GM20000 (cell line): ENCODE measurements at places on chromosomes 4 and X.

DNA sequence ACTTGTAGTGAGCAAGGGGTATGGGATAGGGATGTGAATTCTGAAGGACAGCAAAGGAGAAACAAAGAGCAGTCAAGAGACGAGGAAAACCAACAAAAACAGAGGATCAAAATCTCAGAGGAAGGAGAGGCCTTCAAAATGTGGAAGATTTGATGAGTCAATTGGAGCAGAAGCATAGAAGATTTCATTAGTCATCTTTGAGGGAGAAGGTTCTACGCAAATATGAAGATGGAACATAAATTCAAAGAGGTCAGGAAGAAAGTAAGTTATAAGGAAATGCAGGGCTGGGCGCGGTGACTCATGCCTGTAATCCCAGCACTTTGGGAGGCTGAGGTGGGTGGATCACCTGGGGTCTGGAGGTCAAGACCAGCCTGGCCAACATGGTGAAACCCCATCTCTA is 35.4 kb downstream of the MID2 start:
- DNase-seq, result no peak

GRCh38 chr4:118280501-118281218 is 72.1 kb downstream of the PRSS12 start:
- DNase-seq, result no peak

DNA sequence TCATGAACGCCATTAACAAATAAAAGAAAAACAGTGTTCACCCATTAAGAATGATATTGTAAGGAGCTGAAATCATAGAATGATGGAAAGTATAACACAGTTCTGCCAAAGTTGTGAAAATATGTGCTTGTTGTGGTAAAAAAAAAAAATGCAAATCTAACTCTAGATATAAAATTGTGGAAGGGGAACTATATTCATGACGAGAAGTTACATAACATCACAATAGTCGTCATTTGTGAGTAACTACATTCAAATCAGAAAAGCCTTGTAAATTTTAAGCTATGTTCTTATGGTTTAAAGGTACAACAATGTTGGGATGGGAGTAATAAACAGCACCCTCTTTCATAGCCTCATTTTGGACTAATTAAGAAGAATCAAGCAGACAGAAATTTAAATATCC is 57.6 kb upstream of the PRDM8 start:
- no peak for DNase-seq

DNA sequence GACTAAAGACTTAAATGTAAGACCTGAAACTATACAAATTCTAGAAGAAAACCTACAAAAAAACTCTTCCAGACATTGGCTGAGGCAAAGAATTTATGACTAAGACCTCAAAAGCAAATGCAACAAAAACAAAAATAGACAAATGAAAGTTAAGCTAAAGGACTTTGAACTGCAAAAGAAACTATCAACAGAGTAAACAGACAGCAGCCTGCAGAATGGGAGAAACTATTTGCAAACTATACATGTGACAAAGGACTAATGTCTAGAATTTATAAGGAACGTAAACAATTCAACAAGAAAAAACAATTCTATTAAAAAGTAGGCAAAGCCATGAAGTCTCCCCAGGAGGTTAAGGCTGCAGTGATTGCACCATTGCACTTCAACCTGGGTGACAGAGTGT is 9.1 kb downstream of the FAM47E start:
- no peak for DNase-seq

GRCh38 chr4:2510351-2511259 is 25.8 kb upstream of the FAM193A start:
- DNase-seq, result no peak

DNA sequence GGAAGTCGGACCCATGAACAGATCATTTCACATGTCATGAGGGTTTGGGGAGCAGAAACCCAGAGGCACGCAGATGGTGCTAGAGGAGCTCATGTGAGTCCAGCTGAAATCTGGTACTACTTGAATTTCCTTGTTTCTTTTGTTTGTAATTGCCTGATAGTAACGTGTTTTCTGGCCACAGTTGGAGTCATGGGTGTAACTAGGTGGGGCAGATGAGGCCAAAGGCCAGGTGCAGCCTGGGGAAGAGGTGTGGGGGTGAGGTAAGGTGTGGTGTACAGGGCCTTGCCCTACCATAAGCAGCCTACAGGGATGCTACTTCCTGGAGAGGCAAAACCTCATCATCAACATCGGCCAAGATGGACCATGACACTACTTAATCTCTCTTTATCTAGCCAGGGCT is 271.4 kb downstream of the PTTG2 start:
- no peak for DNase-seq

- DNase-seq, result peak; percentile 72
Measured at GRCh38 chr4:184313702-184314659, 96.3 kb upstream of the ENPP6 start.

DNA sequence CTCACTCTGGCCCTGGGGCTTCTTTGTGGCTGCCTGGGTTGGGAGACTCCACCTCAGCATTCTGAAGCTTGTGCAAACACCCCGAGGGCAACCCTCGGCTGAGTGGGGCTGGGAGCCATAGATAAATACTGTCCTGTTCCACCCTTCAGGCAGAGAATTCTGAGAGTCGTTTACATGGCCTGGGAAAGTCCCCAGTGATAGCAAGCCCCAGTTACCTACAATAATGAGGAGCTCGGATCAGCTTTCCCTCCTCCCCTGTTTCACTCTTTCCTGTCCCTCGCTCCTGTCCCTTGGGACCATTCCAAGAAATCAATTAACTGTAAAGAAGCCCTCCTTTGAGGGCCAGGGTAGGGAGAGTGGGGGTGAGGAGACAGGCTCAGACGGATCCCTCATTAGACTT is 31.6 kb upstream of the DDX3X start:
- peak; percentile 16 for DNase-seq

DNA sequence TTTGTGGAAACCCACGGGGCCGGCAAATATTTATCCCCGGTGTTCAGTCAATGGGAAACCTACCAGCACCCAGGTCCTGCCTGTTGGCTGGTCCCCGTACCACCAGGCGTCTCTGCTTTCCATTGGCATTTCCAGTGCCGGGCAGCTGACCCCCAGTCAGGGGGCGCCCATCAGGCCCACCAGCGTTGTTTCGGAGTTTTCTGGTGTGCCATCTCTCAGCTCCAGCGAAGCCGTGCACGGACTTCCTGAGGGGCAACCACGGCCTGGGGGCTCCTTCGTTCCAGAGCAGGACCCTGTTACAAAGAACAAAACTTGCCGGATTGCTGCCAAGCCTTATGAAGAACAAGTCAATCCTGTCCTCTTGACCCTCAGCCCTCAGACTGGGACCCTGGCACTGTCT is 32.7 kb downstream of the BCORL1 start:
- no peak for DNase-seq

DNA sequence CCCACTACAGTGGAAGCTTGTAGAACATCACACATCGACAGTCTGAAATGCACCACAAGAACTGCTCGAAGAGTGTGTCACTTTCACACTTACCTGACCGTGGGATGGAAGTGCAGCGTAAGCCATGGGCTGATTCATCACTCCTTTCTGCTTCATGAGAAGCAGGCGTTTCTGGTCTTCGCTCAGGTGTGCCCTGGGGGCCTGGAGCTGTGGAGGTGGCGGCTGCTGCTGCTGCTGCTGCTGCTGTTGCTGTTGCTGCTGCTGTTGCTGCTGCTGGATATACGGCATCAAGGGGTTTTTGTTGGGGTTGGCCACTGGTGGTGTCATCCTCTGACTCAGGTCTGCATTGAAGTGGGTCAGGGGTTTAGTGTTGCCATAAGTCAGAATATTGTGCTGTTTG is 223.6 kb downstream of the MGST2 start:
- no peak for DNase-seq

DNA sequence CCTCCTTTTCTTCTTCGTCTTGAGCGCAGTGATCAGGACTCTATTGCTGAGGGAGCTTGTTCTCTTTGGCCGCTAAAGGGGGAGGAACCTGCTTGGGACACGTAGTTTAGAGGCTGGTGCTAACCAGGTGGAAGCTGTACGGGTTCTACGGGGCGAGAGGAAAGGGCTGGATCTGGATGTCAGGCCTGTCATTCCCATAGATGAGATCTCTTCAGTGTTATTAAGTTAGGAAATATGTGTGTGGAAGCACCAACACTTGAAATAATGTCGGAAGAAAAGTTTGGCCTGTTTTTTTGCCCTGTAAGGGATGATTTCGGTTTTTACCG is 643 bp downstream of the SRP72 start:
- peak; percentile 50 for DNase-seq

DNA sequence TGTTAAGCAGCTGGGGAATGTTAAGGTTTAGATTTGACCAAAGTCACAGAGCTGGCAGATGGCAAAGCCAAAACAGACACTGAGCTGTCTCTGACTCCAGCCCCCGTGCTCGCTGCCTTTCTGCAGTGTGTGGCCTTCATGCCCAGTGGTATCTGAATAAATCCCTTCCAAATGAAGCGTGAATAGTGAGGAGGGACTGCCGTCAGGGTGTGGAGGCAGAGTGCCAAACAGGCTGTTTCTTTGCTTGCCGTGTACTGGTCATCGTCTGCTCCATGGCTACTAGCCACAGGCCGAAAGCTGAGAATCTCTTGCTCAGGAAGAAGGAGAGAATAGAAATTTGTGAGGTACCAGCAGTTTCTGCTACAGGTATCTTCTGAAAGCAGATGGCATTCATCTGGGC is 19.7 kb downstream of the PRIMPOL start:
- no peak for DNase-seq

GRCh38 chrX:97211070-97211469 is 327.4 kb downstream of the RPA4 start:
- no peak for DNase-seq

DNA sequence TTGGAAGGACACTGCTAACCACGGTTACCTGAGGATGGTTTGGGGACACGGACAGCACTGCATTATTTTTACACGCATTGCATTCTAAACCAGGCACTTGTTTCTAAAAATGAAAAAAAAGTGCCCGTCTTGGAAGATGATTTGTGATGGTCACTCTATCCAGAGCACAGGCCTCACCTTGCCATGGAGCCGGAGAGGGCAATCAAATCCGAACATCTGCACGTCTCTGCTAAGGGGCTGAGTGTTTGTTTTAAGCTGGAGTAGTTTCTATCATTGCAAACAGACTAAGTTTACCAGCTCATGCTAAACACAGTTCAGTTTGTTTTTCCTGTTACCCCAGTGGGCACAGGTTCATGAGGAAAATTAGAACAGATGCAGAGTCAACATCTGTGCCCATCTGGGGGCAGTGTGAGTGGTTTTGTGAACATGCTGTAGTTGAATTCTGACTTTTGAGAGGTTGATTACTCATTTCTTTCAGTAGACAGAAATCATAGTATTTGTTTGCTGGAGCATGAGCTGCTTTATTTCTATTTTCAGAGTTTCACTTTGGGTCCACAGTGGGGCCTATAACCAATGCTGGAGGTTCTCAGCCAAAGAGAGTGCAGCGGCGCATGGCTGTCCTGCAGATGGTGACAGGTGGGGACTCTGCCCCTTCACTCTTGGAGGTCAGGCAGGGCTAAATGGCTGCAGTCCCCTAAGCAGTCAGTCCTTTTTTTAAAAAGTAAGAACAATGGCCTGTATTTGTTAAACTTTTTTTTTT is 65.4 kb upstream of the ENPP6 start:
- peak; percentile 66 for DNase-seq

- no peak for DNase-seq
Measured at GRCh38 chr4:53494851-53495250, 96.4 kb downstream of the LNX1 start.

DNA sequence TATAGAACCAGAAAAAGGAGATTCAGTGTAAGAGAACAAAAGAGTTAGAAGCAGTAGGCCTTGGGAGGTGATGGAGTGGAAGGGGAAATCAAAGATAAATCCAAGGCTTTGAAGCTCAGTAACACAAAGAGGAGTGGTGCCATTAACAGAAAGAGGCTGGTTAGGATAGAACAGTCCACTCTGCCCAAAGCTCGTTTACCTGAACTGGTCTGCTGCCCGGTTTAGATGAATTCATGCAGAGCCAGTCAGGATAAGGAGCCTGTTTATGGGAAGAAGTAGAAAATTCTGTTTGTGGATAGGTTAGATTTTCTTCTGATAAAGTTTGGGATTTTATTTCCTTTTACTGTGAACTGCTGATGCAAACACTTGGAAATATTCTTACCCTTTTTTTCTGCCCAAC is 80.6 kb downstream of the HMGB2 start:
- DNase-seq, result no peak

GRCh38 chr4:139641218-139641617 is 24.4 kb upstream of the MGST2 start:
- no peak for DNase-seq

DNA sequence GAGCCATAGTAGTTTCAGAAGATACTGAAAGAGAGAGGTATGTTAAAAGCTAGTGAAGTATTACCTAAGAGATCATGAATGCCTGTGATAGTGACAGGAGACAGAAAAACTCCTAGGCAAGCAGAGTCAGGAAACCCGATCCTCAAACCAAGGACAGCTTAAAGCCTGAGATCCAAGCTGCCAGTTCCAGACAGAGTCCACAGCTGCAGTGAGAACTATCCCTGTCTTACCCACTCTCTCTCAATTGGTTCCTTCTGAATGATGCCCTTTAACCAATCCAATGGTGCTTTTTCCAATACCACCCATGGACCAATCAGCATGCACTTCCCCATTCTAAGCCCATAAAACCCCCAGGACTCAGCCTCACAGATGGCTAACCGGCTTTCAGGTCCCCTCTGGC is 90.4 kb upstream of the PCDH10 start:
- DNase-seq, result no peak

DNA sequence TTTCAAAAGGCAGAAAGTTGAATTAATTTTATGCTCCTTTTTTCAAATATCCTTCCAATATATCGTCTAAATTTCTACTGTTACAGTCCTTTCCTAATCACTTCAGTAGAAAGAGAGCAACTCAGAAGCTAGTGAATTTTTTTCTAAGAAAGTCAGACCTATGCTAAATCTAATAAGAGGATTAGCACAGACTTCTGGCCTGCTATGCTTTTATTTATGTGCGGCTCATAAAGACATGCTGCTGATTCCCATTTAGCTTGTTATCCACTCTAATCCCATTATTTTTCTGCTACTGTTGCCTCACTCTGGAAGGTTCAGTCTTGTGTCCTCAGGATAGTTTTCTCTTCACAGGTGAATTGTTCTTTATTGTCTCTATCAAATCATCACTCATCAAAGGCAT is 473.5 kb upstream of the FAM241A start:
- no peak for DNase-seq

GRCh38 chr4:52942936-52943335 is 80.8 kb downstream of the RASL11B start:
- DNase-seq, result no peak

- DNase-seq, result no peak
Measured at GRCh38 chrX:20254712-20255299, 11.9 kb downstream of the RPS6KA3 start.
